ENCODE measurements at places on chromosomes 12 and 14.

DNA sequence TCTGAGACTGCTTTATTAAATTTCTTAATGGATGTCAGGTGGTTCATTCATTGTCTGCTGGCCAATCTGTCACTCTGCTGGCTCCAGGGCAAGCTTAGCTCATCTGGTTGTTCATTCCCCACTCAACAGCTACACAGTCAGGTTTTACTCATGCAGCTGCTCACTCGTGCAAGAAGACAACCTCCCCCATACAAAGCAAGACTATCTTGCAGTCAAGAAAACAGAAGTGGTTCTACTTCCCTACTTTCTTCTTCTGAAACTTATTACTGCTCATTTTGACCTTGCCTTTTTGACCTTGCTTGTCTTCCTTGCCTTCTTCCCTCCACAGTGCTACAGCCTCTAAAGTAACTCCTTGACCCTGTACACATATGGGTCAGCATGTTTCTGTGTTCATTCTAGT lies 277.9 kb downstream of the SSPN start:
- no peak for DNase-seq

- DNase-seq = no peak
These were observed 450 bp downstream of the DDN start for GRCh38 chr12:48998497-48999353.

DNA sequence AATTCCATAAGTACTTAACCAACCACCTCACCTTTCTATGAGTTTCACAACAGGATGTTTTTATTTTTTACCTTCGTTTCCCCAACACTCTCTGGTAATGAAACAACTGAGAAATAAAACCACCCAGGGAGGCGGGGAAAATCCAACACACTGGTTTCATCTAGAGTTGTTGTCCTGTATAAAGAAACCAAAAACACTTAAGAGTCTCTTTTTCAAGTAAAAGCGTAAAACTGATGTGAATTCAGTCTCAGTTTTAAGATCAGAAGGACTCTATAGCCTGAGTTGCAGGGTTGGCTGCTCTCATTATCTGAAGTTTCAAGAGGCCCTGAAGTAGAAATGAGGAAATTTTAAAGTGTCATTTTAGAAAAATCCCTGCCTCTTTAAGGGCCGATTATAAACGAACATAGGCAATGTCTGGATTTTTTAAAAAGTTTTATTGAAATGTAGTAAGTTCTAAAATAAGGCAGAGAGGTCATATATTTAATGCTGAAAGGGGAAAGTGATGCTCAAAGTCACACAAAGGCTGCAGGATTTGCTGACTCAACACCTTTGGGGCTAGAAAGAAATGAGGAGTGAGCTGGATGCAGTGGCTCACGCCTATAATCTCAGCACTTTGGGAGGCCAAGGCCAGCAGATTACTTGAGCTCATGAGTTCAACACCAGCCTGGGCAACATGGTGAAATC lies 27.2 kb downstream of the HIGD1C start:
- DNase-seq = no peak

GRCh38 chr12:53208435-53208834 lies 1.4 kb upstream of the ITGB7 start:
- no peak for DNase-seq

DNA sequence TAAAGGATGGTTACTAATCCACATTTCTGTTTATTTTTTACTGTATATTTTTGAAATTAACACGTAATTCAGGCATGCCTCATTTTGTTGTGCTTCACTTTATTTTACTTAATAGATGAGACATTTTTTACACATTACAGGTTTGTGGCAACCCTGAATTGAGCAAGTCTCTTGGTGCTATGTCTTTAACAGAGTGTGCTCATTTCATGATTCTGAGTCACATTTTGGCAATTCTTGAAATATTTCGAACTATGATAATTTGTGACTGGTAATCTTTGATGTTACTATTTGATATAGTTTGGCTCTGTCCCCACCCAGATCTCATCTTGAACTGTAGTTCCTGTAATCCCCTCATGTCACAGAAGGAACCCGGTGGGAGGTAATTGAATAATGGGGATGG lies 1120.5 kb upstream of the FLRT2 start:
- no peak for DNase-seq

DNA sequence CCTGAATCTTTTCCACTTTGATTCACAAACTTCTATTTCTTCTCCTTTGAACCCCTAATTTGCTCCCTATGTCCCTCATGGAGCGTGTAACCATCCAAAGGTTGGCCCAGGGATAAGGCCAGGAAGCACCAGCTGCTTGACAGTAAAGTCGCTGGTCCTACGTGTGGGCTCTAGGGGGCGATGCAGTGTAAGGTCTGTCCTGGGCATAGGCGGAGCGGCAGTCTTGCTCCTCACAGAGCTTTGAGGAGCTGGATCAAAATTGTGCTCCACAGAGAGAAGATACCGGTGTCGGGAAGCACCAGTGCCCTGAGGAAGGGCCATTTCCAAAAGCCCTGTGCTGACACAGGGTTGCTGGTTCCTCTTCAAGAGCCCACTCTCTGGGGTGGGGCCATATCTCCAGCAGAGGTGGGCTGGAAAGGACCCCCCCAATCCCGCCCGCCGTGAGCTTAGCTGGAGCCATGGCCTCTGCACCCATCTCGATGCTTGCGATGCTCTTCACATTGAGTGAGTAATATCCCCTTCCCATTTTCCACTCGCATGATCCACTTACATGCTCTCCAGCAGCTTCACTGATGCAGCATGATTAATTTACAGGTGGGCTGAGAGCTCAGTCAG lies 49.9 kb upstream of the OR4E1 start:
- DNase-seq = no peak

- DNase-seq = no peak
These were observed 363.5 kb downstream of the TMEM121 start for GRCh38 chr14:105889666-105890473.

DNA sequence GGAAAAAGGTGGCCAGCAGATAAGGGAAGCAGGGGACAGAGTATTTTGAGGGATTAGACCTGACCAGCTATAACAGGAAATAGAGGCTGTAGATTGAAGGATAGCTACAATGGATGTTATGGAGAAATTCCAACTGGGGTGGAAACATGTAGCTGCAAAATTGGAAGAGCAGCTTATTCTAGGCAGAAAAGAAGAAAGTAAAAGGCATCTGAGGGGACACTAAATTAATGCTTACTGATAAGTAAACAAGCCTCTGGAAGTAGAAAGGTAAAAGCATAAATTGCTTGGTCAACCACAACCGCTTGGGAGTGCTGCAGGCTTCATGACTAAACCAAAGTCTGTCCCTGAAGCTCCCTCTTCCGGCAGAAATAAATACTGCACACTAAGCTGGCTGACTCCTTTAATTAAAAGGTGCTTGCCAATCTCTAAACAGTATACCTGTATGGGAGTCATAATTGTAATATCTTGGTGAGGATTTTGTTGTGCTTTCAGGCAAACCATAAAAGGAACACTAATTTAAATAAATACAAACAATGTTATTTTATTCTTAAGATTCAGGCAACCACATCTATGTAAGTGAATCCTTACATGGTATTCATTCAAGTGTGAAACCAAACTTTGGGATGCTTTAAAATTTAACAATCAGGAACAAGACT lies 7.7 kb downstream of the UBC start:
- peak; percentile 67 for DNase-seq

DNA sequence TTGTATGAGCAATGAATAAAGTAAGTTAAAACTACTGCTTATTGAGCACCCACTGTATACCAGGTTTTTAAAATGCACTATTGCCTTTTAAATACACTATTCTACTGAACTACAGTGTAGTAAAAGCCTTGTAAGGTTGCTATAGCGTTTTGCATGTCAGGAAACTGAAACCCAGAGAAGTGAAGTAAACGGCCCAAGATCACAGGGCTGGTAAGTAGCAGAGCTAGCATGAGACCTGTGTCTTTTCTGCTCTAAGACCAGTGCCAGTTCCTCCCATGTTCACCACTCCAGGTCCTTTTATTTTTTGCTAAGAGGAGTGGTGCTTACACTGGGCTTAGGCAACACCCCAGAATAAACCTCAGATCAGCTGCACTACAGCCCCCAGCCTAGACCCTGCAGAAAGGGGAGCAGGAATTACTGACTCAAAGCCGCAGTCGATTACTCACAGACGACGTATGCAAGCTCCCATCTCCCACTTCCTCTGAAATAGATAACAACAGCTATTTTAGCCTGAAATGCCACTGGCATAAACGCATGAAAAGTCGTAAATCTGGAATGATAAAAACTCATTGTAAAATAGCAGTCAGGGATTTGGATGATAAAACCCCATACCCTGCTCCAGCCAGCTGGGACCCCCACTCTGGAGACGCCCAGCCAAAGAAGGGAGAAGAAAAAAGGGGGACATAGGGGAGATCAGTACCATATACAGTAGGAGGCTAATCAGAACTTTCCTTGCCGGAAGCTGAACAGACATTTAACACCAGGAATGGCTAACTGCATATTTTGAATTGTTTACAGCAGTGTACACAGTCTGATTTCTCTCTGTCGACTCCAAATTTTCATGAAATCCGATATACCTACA lies 108.3 kb downstream of the NUAK1 start:
- DNase-seq = no peak

DNA sequence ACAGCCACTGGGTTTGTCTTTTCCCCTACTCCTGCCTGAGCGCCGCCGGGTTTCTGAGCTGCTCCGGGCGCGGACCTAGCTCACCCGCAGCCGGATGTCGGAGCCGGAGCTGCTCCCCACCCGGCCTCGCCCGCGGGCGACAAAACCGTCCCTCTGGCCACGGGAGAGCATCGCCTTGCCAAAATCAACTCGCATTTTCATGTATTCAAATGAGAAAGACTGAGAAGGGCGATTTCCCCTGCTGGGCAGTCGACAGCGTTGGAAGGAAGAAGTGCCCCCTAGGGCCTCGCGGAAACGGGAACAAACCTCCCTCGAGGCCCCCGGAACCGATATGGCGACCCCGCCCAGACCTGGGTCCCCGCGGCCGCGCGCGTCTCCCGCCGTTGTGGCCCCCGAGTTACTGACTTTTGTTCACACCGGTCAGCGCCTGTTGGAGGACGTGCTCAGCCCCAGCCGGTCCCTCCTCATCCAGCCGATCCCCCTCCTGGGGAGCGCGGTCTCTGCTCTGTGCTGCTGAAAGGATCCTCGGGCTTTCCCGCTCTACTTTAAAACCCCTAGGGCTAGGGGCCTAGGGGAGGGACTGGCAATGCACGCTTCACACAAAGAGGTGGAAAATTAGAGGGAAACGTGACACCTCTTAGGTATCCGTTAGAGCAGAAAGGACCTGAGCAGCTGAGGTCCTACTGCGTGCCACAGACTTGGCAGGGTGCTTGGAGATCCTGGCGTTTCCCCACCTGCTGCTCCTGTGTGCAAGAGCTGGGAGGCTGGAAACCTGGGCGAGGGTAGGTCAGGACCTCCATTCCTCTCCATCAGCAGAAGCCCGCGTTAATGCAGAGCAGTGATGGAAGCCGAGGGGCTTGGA lies 4.3 kb downstream of the TTC6 start:
- DNase-seq = no peak

- no peak for DNase-seq
These were observed 3.3 kb downstream of the LTB4R start for GRCh38 chr14:24314377-24315193.

- no peak for DNase-seq
These were observed 117.0 kb downstream of the SMOC1 start for GRCh38 chr14:69996216-69996615.

- DNase-seq = no peak
These were observed 166.9 kb upstream of the BTG1 start for GRCh38 chr12:92312463-92312964.

DNA sequence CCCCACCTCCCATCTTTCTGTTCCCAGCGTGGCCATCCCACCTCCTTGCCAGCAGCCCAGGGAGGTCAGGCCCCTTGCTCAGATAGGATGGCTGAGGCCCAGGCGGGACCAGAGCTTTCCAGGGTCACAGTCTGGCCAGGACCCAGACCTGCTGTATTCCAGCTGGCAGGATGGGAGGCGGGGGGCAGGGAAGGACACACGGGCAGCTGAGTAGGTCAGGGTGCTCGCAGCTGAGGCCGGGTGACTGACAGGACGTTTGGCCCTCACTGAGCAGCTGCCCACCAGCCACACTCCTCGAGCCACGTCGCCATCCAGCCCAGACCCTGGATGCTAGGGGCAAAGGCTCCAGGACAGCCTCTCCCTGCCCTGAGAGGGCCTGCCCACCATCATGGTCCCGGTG lies 4.0 kb downstream of the NUDT14 start:
- DNase-seq = no peak

- no peak for DNase-seq
These were observed 97.9 kb downstream of the RERGL start for GRCh38 chr12:17992002-17992656.

DNA sequence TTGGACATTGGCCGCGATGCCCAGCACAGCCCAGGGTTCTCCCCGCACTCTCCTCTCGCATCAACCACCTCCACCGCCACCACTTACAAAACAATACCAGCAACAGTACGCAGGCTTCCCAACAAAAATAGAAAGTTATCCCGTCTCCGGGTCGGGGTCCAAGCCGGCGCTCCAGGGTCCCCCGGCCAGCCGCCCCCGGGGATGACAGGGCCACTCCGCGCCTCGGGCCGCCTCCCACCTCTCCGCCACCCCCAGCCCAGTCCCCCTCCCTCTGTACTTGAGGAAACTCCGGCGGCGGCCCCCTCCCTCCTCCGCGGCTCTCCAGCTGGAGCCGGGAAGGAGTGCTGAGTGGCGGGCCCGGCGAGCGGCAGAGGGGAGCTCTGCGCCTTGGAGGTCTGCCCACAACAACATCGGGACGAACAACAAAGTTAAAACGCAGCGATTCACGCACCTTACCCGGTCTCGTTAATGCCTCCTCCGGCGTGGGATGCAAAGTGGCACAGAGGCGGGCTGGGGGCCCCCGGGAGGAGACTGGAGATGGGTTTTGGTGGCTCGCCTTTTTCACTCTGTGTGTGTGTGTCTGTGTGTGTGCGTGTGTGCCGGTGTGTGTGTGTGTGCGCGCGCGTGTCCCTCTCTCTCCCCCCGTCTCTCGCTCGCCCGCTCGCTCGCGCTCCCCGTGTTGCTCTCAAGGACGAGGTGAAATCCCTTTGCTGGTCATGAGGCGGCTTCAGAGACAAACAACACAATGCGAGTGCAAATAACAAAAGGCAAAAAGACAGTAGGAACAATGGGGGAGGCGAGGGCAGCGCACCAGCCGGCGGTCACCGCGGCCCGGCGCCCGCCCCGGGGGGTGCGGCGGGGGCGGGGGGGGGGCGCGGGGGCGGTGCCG lies 386.8 kb downstream of the BCAT1 start:
- DNase-seq = no peak

DNA sequence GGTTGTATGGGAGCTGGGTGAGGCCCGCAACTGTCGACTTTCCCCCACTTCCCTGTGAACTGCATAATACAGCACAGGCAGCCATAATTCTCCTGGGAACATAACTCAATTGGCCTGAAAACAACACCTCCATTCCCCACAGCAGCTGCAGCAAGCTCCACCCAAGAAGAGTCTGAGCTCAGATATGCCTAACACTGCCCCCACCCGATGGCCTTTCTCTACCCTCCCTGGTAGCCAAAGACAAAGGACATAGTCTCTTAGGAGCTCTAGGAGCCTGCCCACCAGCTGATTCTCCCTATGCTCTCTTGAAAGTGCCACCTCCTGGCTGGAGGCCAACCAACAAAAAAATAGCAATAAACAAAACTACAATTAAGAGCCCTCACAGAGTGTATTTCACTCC lies 542.7 kb upstream of the LMO3 start:
- DNase-seq = no peak
